CD4-positive, alpha-beta T cell treated with Interleukin-15 for 1 hour (primary cell): ENCODE measurements at places on chromosomes 6 and 20.

- DNase-seq = no peak
Measured at GRCh38 chr6:43444036-43444435, 11.3 kb downstream of the DLK2 start.

DNA sequence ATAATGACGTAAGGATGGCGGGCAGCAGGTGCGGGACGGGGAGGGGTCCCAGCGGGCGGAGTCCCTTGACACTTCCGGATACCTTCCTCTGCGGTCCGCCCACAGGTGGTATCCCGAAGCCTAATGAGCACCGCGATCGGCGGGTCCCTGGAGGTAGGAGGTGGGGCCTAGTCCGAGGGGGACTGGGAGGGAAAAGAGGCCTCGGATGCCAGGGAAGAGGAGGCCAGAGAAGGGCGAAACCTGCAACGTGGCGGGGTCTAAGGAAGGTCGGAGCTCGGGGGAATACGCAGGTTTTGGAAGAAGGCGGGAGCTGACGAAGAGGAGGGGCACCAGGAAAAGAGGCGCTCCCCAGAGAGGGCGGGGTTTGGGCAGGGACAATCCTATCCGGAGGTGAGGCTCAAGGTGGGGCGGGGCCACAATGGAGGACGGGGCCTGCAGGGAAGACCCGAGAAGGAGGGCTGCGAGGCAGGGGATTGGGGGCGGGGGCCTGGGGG lies 3.7 kb downstream of the PRSS16 start:
- DNase-seq = peak; percentile 46

DNA sequence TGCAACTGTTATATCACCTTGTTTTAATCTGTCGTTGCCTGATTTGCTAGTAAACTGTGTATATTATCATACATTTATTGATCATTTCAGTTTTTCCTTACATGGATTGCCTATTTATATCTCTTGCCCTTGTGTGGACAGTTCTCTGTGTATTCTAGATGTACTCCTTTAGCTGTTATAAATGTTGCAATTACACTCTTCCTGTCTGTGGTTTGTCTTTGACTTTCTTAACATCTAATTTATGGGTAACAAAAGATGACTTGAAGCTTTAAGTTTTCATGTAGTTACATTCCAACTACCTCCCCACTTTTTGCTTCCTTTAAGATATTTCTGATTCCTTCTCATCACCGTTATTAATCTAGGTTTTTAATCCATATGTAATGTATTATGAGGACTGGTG lies 22.6 kb downstream of the PLCB1 start:
- no peak for DNase-seq

DNA sequence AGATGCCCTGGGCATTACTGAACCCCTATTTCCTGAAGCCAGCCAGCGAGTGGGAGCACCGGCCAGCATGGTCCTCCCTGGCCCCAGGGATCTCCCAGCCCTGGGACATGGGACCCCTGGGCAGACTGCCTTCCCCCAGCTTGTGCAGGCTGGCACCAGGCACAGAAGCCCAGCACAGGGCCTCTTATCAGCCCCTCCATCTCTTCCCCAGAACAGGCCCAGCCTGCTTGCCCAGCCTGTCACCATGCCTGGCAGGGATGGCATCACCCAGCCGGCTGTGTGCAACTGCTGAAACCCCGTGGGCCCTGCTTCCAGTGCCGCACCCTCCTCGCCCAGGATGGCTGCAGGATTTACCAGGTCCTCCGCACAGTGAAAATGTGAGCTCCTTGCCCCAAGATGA lies 6.1 kb upstream of the OSBPL2 start:
- no peak for DNase-seq

- no peak for DNase-seq
Measured at GRCh38 chr6:46776070-46776712, 17.0 kb upstream of the MEP1A start.

GRCh38 chr6:138430361-138431145 lies 26.5 kb downstream of the HEBP2 start:
- DNase-seq = no peak
